ENCODE measurements at places on chromosomes 4 and X. TPM values are rescaled to one million over a fixed set of nuclear protein-coding genes. Genes with fewer than 3 reads are reported as not detected.

Gene FABP2
- total RNA-seq, result not detected

Gene STK26
- total RNA-seq, result 44.2 TPM

Gene F9
- total RNA-seq, result 0.08 TPM

Gene CLCN4
- total RNA-seq, result 2.5 TPM

Gene CLTRN
- 0.10 TPM for total RNA-seq

Gene GLUD2
- 0.33 TPM for total RNA-seq

Gene POU3F4
- total RNA-seq, result not detected

Gene FDCSP
- not detected for total RNA-seq

Gene SLC9B1
- total RNA-seq, result 0.41 TPM

Gene CLDN22
- not detected for total RNA-seq

Gene GLRB
- 1.8 TPM for total RNA-seq

Gene SMIM31
- not detected for total RNA-seq

Gene HOPX
- total RNA-seq, result not detected

Gene TDO2
- total RNA-seq, result 0.13 TPM

Gene ARAF
- 87.9 TPM for total RNA-seq

Gene UBQLN2
- total RNA-seq, result 32.0 TPM
